ENCODE measurements at places on chromosomes 6 and 20.

DNA sequence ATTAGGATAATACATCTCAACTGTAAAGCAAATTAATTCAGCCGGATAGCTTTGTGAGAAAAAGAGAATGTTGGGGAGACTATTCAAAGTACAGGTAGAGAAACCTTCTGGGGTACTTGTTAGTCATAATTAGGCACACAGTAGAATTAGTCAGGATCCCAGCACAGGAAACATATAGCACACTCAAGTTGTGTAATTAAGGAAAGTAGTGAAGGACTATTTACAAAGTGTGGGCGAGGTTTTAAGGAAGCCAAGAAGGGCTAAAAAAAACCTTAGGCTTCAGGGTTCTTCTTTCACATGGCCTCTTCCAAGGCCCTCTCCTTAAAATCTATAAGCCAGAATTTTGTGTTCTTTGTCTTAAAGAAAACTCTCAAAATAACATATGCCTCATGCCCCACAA is 126.7 kb downstream of the RTN4IP1 start:
- DNase-seq: no peak

- no peak for DNase-seq
Measured at GRCh38 chr20:57651881-57652605, 31.8 kb upstream of the ZBP1 start.

DNA sequence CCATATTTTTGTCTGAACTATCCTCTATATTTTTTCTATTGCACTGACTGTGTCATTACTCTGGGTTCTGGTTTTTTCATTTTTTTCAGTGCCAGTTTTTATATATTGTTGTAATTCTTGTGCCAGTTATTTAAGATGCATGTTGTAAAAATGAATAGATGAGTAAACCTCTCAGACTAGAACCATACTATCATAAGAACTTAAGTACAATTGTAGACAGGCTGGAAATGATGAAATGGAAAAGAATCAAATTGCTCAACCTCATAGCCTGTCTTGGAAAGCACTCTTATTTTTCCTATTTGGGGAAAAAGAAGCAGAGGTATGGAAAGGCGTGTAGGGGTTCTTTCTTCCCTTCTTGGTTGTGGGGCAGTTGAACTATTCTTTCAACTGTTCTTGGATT is 30.2 kb downstream of the PANK2 start:
- no peak for DNase-seq

DNA sequence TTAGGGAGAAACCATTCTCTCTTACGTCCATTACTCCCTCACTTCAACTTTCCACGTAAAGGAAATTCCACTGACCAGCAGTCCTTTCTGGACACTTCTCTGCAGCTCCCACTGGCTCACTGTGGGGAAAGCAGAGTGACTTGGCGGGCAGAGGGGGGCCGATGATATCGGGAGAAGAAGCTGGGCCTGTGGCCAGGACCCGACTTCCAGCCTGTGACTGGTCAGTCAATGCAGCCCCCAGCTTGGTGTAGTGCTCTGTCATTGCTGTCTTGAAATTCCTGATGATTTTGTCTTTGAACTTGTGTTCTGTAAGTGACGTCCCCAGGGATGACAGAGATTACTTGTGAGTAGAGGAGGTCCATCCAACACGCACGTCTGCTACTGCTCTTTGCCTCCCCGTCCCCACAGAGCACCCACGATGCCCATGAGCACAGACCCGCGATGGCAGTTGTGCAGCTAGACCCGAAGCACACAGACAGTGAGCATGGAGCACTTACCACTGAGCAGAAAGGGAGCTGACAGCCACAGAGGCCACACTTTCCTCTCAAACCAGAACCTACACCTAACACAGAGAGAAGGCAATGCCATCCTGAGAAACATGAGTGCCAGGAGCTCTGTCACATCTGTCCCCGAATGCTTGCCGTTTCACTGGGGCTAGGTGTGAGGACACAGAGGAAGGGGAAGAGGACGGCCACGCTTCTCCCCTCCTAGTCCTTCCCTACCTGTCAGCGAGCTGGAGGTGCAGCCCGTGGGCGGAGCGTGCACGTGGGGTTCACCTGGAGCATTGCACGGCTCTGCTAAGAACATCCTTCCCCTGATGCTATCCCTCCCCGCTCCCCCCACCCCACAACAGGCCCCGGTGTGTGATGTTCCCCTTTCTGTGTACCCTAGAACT is 25.7 kb downstream of the DACT2 start:
- DNase-seq: no peak

DNA sequence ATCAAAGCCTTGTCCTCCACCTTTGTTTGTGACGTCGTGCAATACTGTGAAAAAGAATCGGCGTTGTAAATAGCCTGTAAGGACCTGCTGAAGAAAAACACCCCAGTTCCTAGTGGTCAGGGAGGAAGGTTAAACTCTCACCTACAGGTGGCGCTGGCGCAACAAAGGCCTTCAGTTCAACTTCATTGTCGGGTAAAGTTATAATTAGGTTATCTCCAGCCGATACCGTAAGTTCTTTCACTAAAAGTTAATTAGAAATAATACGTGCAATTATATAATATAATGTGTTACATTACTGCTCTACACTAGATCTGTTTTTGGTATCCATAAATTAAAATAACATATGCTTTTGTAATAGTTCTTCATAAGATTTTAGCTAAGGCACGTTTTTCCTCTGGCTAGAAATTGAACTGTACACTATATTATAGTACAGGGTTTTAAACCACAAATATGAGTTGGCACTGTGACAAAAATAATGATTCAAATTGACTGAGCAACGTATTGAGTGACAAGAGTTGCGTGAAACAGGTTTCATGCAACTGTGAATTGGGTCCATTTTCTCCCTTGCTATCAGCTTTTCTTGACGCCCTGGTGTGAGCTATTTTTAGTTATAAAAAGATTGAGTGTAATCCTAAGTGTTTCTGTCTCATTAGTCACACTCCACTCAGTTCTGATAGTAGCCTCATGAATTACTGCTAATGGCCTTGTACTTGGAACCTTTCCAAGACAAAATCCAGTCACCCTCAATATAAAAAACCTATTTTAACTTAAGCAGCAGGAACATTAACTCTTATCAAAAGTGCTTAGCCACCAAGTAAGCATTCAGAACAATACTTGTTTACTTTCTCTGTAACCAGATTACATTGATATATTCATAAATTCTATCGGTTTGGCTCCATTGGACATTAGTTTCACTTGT is 62.3 kb downstream of the KIAA0319 start:
- peak; percentile 68 for DNase-seq

DNA sequence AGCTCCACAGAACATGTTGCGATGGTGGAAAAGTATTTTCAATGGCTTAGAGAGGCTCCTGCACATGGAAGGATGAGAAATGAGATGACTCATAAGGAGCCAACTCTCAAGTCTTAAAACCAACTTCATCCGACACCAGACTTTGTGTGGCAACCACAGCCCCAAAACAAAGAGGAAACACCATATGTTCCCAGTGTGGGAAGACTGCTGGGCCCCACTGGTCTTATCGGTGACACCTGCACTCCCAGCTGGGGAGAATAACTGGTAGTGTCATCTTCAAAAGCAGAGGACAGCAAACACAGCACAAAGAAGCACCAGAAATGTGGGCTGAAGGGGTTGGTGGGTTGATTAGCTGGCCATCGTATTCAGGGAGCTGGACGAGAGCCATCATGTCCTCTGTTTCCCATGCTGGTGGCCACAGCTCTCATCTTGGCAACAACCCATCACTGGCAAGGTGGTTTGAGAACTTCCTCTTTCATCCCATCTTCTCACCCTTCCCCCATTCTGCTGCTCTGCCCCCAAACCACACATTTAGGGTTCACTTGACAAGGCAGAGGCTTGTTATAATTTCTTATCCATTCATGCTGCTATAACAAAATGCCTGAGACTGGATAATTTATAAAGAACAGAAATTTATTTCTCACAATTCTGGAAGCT is 46.0 kb upstream of the TASP1 start:
- no peak for DNase-seq

DNA sequence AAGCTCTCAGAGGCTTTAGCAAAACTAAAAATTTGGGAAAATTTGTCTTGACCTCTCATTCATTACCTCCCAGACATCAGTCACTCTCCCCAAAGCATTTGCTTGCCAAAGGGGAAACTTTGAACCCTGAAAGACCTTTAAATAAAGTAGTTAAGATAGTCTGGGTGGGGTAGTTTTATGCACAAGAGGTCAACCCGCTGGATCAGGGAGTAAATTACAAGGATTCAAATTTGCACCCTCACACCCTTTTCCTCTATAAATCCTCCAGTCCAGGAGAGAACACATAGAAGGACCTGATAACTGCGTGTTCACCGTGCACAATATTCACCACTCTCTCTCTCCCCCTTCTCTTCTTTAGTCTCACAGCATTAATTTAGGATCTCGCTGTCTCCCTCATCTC is 36.1 kb upstream of the TNFRSF21 start:
- no peak for DNase-seq

- DNase-seq: no peak
Measured at GRCh38 chr6:31797588-31797987, 2.0 kb upstream of the VARS1 start.

GRCh38 chr20:19056909-19057308 is 155.5 kb upstream of the SLC24A3 start:
- DNase-seq: peak; percentile 6

DNA sequence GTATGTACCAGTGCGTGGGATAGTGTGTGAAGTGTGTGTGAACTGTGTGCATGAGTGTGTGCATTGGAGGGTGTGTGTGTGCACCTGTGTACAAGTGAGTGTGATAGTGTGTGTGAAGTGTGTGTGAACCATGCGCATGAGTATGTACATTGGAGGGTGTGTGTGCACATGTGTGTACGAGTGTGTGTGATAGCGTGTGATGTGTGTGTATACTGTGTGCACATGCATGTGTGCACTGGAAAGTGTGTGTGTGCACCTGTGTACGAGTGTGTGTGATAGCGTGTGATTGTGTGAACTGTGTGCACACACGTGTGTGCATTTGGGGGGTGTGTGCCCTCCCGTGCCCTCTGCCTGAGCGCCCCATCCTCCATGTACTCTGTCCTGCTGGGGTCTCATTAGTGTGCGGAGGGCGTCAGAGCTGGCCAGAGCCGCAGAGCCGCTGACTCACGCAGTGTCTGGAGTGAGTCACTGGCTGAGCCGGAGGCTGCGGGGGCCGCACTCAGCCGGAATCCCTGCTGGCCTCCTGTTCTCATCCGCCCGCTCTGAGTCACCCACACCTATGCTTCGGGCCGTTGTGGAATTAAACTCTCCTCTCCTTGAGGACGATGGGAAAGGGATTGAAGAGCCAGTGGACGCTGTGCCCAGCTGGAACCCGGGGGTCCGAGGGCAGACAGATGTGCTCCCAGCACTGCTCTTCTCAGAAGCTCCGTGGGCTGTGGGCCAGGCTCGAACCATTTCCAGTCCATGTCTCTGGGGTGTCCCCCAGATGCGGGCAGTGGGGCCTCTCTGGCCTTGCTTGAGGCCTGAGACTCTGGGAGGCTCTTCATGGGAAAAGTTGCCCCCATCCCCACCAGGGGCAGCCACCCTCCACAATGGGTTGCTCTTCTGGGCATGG is 27.3 kb upstream of the STX16 start:
- DNase-seq: no peak

GRCh38 chr20:48451401-48451800 is 376.4 kb downstream of the PREX1 start:
- no peak for DNase-seq

GRCh38 chr6:73400656-73401055 is 6.0 kb downstream of the DDX43 start:
- DNase-seq: no peak

DNA sequence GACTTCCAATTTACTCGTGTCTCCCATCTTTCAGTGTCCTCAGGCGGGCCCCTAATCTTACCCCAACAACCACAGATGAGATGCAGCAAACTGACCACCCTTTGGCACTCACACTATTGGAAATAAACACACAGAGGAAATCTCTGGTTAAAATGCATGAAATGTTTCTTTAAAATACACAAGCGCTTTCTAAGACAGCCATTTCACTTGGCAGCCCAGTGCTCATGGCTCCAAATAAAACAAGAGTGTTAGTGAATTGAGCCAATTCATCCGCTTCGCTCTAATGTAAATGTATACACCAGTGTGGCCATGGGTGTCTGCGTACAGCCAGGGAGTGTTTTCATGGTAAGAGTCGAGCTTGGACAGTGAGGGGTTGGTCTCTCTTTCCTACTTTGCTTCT is 282.9 kb downstream of the CLIC5 start:
- no peak for DNase-seq

DNA sequence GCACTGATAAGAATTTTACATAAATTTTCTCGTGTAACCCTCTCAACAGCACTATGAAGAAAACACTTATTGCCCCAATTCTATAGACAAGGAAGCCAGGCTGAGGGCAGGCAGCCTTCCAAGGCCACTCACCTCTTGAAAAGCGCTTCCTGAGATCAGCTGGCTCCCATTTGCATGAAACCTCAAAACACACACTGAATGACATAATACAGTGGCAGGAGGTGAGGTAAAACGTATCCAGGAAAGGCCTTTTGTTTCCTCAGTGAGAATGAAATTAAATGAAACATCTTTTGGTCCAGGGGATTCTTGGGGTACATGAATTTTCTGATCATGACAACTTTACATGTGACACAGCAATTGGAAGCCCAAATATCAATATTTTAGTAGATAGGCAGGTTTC is 112.5 kb downstream of the WDR27 start:
- no peak for DNase-seq

DNA sequence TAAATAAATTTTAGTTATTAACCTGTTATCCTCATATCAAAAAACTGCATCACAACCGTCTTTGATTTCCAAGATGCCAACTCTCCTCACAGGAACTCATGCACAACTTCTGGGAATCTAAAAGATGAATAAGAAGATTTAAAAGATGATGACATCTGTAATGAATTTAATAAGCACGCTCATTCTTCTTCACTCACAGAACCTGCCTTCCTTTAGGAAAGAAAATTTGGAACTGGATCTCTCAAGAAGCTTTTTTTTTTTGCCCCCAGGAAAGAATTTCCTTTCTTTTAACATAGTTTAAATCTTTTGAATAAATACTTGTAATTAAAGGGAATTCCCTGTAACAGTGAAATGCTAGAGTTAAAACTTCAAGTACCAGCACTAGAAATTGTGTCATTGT is 161.5 kb downstream of the HIVEP2 start:
- no peak for DNase-seq

GRCh38 chr6:109877028-109878004 is 100.8 kb upstream of the GPR6 start:
- no peak for DNase-seq

- DNase-seq: no peak
Measured at GRCh38 chr6:111615916-111616612, 10.4 kb upstream of the TRAF3IP2 start.

- DNase-seq: no peak
Measured at GRCh38 chr20:5548902-5549599, 201.2 kb upstream of the SHLD1 start.

DNA sequence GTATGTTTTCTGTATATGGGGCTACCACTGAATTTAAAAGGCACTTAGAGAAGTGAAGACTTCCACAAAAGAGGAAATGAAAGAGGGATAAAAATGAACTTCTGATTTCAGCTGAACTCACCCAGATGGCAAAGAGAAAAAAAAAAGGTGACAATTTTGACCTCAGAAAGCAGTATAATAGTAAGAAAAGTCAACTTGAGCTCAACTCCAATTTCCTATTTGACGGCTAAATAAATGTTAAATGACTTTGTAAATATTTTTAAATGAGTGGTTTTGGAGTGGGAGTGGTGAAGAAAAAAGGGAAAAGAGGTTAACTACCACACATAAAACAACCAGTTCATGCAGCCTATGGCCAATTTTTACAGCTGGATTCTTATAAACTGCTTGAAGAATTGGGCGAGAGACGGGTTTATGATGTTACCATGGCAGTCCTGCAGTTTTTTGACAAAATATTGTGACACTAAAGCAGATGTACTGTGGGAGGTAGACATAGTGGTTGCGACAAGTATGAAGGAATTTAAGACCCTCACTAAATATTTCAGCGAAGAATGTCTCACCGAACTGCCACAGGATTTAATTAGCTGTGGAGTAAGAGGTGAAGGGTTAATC is 49.8 kb upstream of the ADTRP start:
- DNase-seq: no peak

Measured in stimulated activated CD4-positive, alpha-beta T cell treated with anti-CD3 and anti-CD28 coated beads, Interleukin-2, amount 100 ng/mL, for 48 hours (primary cell).